CD8-positive, alpha-beta memory T cell (primary cell): ENCODE measurements at places on chromosomes 12 and 14. TPM values are rescaled to one million over a fixed set of nuclear protein-coding genes. Genes with fewer than 3 reads are reported as not detected.

The NUP107 gene
- 132 TPM for total RNA-seq

The OVCH1 gene
- total RNA-seq: not detected

DNA sequence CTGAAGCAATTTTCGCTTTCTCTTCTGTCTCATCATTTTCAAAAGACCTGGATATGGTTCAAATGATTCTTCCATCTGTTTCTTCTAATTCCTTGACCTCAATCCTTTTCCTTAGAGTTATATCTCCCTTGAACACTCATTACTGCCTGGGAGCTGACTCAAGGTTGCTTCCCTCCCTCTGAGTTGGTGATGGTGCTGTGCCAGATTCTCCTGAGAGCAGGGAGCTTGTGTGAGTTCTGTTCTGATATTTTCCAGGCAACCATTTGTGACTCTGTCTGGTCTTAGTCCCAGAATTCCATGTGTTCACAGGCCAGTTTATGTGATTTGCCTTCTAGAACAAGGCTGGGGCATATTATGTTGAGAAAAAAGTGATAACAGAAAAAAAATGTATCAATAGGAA is 505.1 kb upstream of the SYT1 start:
- no peak overlapping the region for H3K4me3 ChIP-seq
- H3K27me3 ChIP-seq: no peaks in the 10 kb centered on the region
- H3K27ac ChIP-seq: no peak overlapping the region

- no peaks in the 10 kb centered on the region for H3K27me3 ChIP-seq
- peaks cover 9% of the 10 kb centered on the region for H3K4me1 ChIP-seq
- H3K36me3 ChIP-seq: no peaks in the 10 kb centered on the region
- no peak overlapping the region for H3K4me3 ChIP-seq
- H3K27ac ChIP-seq: no peak overlapping the region
Observed at GRCh38 chr12:59637692-59638070, 41.9 kb downstream of the SLC16A7 start.

- no peaks in the 10 kb centered on the region for H3K27me3 ChIP-seq
- no peaks in the 10 kb centered on the region for H3K36me3 ChIP-seq
- H3K27ac ChIP-seq: no peak overlapping the region
- no peaks in the 10 kb centered on the region for H3K4me1 ChIP-seq
- no peak for DNase-seq
Observed at GRCh38 chr12:42422785-42423184, 96.8 kb downstream of the PPHLN1 start.
